Activated CD4-positive, alpha-beta T cell treated with anti-CD3 and anti-CD28 coated beads, Interleukin-2, amount 10 ng/mL, durations not matched to agents 7 days and 5 days (primary cell): ENCODE measurements at places on chromosomes 11 and 22.

DNA sequence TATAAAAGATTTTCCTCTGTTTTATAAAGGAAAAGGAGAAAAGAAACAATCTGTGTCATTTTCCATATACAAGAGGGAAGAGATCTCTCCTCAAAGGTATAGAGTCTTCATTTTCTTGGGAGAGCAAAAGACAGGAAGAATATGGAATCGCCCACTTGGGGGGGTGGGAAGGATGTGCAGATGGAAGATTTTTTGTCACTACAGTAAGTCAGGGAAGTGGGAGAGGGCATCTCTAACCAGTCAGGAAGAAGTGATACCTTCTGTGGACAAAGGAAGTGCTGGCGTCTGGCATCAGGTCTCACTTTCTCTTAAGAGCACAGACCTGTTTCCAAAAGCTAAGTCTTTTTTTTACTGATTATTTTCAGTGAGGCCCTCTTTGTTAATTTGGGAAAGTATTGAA is 1.4 kb downstream of the PRR14L start:
- H3K36me3 ChIP-seq, result peaks cover 21% of the 10 kb centered on the region

- peaks cover 25% of the 10 kb centered on the region for H3K4me1 ChIP-seq
- H3K4me3 ChIP-seq, result no peak overlapping the region
- DNase-seq, result no peak
- H3K27me3 ChIP-seq, result peaks cover 4% of the 10 kb centered on the region
- H3K27ac ChIP-seq, result no peak overlapping the region
These were observed 42.9 kb upstream of the PRR5 start for GRCh38 chr22:44659140-44659539.

- H3K36me3 ChIP-seq, result peaks cover 14% of the 10 kb centered on the region
- H3K27me3 ChIP-seq, result no peaks in the 10 kb centered on the region
- H3K4me1 ChIP-seq, result no peaks in the 10 kb centered on the region
- H3K27ac ChIP-seq, result no peak overlapping the region
- no peak for DNase-seq
These were observed 12.6 kb downstream of the SOX10 start for GRCh38 chr22:37971475-37972434.

- no peak overlapping the region for H3K4me3 ChIP-seq
- H3K27me3 ChIP-seq, result no peaks in the 10 kb centered on the region
- no peak overlapping the region for H3K27ac ChIP-seq
- peaks cover 10% of the 10 kb centered on the region for H3K4me1 ChIP-seq
- H3K36me3 ChIP-seq, result no peaks in the 10 kb centered on the region
These were observed 815 bp downstream of the TNNT3 start for GRCh38 chr11:1920128-1920908.

- H3K4me1 ChIP-seq, result peaks cover 24% of the 10 kb centered on the region
- H3K27me3 ChIP-seq, result no peaks in the 10 kb centered on the region
- peak overlapping the region; percentile 83 for H3K4me3 ChIP-seq
- peaks cover 10% of the 10 kb centered on the region for H3K36me3 ChIP-seq
- peak overlapping the region; percentile 97 for H3K27ac ChIP-seq
These were observed 889 bp upstream of the DMC1 start for GRCh38 chr22:38570779-38571364.

- H3K27ac ChIP-seq, result no peak overlapping the region
- peaks cover 1% of the 10 kb centered on the region for H3K27me3 ChIP-seq
- no peaks in the 10 kb centered on the region for H3K36me3 ChIP-seq
- no peak for DNase-seq
- no peak overlapping the region for H3K4me3 ChIP-seq
- no peaks in the 10 kb centered on the region for H3K4me1 ChIP-seq
These were observed 48.1 kb upstream of the EIF3D start for GRCh38 chr22:36577019-36577418.

GRCh38 chr11:129596351-129596750 is 219.3 kb upstream of the TMEM45B start:
- no peaks in the 10 kb centered on the region for H3K4me1 ChIP-seq
- no peak overlapping the region for H3K4me3 ChIP-seq
- no peak overlapping the region for H3K27ac ChIP-seq
- DNase-seq, result no peak
- peaks cover 8% of the 10 kb centered on the region for H3K27me3 ChIP-seq

DNA sequence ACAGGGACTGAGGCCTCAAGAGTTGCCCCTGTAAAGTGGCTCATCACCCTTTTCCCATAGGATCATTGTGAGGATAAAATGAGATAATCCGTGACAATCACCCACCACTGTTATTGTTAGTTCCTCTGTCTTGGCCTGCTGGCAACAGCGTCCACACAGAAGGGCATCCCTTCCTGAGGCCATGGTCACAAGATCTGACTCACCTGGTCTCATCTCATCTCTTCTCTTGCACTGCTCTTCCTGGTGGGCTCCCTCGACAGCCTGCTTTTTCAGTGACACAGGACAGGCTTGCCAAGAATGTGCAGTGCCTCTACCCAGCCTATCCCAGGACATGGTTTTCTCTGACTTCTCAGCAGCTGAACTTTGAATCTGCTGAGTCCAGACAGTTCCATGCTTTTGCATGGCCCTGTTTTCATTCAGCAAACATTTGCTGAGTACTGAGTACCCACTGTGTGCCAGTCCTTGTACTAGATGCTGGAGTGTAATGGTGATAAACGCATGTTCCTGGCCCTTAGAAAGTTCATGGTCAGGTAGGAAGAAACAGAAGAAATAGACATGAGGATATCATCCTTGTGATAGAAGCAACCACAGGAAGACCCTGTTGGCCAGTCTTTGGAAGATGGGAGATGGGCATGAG is 3.3 kb downstream of the STX3 start:
- no peak overlapping the region for H3K27ac ChIP-seq
- no peak overlapping the region for H3K4me3 ChIP-seq
- peaks cover 45% of the 10 kb centered on the region for H3K4me1 ChIP-seq
- DNase-seq, result no peak
- peaks cover 2% of the 10 kb centered on the region for H3K27me3 ChIP-seq
- H3K36me3 ChIP-seq, result peaks cover 30% of the 10 kb centered on the region

DNA sequence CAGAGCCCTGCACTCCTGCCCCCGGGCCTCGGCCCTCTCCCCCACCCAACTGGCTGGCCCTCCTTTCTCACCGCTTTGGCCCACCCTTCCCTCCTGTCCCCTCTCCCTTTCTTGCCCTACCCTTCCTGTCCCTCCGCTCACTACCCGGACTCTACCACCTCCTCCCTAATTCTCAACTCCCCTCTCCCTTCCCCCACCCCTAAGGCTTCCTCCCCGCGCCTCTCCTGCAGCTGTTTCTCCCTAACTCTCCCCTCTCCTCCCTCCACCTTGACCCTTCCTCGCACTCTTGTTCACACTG is 421 bp downstream of the SLC15A3 start:
- H3K4me3 ChIP-seq, result peak overlapping the region; percentile 74
- peaks cover 32% of the 10 kb centered on the region for H3K4me1 ChIP-seq
- peak overlapping the region; percentile 86 for H3K27ac ChIP-seq
- DNase-seq, result no peak

GRCh38 chr22:19967850-19968449 is 26.3 kb upstream of the TXNRD2 start:
- H3K36me3 ChIP-seq, result no peaks in the 10 kb centered on the region
- no peak overlapping the region for H3K4me3 ChIP-seq
- peaks cover 9% of the 10 kb centered on the region for H3K4me1 ChIP-seq
- H3K27ac ChIP-seq, result no peak overlapping the region

- peaks cover 10% of the 10 kb centered on the region for H3K36me3 ChIP-seq
- peaks cover 16% of the 10 kb centered on the region for H3K27me3 ChIP-seq
- H3K4me1 ChIP-seq, result peaks cover 44% of the 10 kb centered on the region
- no peak for DNase-seq
These were observed 1.7 kb upstream of the TMEM135 start for GRCh38 chr11:87035976-87036583.

DNA sequence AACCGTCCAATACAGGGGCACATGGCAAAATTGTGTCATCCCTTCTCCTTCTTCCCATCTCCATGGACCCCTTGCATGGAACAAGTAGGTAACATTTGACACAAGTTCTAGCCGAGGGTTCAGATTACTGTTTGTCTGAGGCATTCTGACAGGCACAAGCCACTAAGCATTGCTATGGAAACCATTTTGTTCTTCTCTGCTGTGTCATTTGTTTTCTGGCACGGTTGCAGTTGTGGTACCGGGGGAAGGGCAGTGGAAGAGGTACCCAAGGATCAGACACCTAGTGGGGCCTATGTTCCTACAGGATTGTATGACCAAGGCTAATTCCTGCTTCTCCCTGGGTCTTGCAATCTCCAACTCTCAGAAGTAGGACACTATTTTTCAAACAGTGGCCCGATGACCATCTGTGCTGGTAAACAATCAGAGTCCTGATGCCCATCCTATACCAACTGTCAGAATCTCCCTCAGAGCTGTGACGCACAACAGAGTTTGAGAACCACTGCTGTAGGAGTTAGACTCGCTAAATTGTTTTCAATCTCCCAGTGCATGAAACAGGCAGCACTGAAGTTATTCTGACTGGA is 69.3 kb downstream of the KCNC1 start:
- DNase-seq, result no peak
- H3K27ac ChIP-seq, result no peak overlapping the region
- H3K4me1 ChIP-seq, result no peaks in the 10 kb centered on the region

GRCh38 chr11:121348220-121348875 is 55.8 kb downstream of the SC5D start:
- H3K4me1 ChIP-seq, result no peaks in the 10 kb centered on the region
- H3K27ac ChIP-seq, result no peak overlapping the region
- H3K36me3 ChIP-seq, result no peaks in the 10 kb centered on the region
- DNase-seq, result no peak
- no peak overlapping the region for H3K4me3 ChIP-seq
- peaks cover 5% of the 10 kb centered on the region for H3K27me3 ChIP-seq

DNA sequence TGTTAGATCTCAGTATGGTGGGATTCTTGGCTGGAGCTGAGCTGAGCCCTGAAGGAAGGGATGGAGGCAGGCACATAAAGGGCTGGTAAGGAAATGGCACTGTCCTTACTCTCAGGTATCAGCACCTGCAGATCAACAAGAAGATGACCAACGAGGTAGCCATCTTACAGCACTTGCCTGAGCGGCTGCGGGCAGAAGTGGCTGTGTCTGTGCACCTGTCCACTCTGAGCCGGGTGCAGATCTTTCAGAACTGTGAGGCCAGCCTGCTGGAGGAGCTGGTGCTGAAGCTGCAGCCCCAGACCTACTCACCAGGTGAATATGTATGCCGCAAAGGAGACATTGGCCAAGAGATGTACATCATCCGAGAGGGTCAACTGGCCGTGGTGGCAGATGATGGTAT is 2.4 kb downstream of the CNGA4 start:
- H3K27ac ChIP-seq, result no peak overlapping the region
- H3K27me3 ChIP-seq, result peaks cover 7% of the 10 kb centered on the region
- DNase-seq, result no peak
- H3K36me3 ChIP-seq, result no peaks in the 10 kb centered on the region
- no peaks in the 10 kb centered on the region for H3K4me1 ChIP-seq

DNA sequence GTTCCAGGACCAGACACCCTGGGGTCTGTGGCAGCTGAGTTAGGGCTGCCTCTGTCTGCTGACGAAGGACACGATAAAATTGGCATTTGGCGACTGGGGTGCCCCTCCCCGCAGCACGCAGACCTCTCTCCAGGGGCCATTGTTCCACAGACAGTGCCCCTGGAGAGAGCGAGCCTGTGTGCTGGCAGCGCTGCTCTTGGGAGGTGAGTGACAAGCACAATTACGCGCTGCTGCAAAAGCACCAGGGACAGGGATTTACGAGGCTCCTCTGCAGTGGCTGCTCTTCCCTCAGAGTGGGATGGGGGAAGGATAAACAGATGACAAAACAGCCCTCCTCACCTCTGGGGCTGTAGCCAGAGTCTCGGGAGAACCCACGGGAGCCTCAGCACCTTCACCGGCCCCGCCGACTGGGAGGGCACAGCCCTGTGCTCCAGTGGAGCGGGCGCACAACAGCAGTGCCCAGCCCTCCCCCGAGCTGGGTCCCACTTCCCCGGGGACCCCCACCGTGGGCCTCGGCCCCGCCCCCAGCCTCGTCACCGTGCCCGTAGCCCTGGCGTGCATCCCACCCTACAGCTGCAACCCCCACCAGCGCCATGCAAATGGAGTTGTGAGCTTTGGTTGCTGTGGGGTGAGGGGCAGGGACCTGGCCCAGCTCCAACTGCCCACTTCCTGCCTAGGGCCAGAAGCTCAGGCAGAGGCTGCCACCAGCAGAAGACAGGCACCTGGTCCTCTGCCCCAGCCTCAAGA is 19.6 kb downstream of the CHID1 start:
- no peaks in the 10 kb centered on the region for H3K36me3 ChIP-seq
- no peaks in the 10 kb centered on the region for H3K27me3 ChIP-seq
- no peaks in the 10 kb centered on the region for H3K4me1 ChIP-seq

GRCh38 chr11:72119198-72119597 is 6.7 kb upstream of the ANAPC15 start:
- no peak overlapping the region for H3K27ac ChIP-seq
- no peak for DNase-seq
- no peaks in the 10 kb centered on the region for H3K27me3 ChIP-seq

GRCh38 chr11:100965346-100965745 is 164.3 kb downstream of the PGR start:
- no peak overlapping the region for H3K4me3 ChIP-seq
- H3K4me1 ChIP-seq, result no peaks in the 10 kb centered on the region
- no peaks in the 10 kb centered on the region for H3K27me3 ChIP-seq
- DNase-seq, result no peak

- H3K27ac ChIP-seq, result no peak overlapping the region
- H3K4me1 ChIP-seq, result peaks cover 11% of the 10 kb centered on the region
- peak; percentile 70 for DNase-seq
- H3K36me3 ChIP-seq, result no peaks in the 10 kb centered on the region
- H3K27me3 ChIP-seq, result peaks cover 41% of the 10 kb centered on the region
These were observed 3.1 kb downstream of the ASRGL1 start for GRCh38 chr11:62340269-62340901.

DNA sequence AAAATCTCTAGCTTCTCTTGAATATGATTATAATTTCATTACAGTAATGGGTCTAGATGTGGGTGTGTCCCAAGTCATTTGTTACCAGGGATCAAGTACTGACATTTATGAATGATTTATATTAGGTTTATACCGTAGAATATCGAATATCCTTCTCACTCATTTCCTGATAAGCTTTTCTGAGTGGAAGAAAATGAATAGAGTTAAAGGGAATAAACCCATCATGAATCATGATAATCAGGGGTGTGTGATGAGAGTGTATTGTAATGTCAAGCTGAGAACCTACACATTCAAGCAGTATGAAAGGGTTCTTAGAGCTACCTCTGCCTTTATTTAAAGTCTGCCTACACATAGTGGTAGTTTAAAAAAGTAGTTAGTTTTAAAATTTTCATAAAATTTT is 17.3 kb downstream of the MED17 start:
- no peak overlapping the region for H3K27ac ChIP-seq
- H3K4me3 ChIP-seq, result no peak overlapping the region
- H3K27me3 ChIP-seq, result no peaks in the 10 kb centered on the region
- H3K36me3 ChIP-seq, result peaks cover 57% of the 10 kb centered on the region
- no peak for DNase-seq

- no peaks in the 10 kb centered on the region for H3K27me3 ChIP-seq
- H3K4me3 ChIP-seq, result no peak overlapping the region
- H3K4me1 ChIP-seq, result no peaks in the 10 kb centered on the region
- peaks cover 7% of the 10 kb centered on the region for H3K36me3 ChIP-seq
- DNase-seq, result no peak
These were observed 35.7 kb upstream of the LRRC10B start for GRCh38 chr11:61472868-61473267.

- no peak for DNase-seq
- peaks cover 8% of the 10 kb centered on the region for H3K27me3 ChIP-seq
- no peaks in the 10 kb centered on the region for H3K36me3 ChIP-seq
- H3K4me1 ChIP-seq, result peaks cover 27% of the 10 kb centered on the region
- no peak overlapping the region for H3K27ac ChIP-seq
These were observed 11.2 kb downstream of the CRYBB1 start for GRCh38 chr22:26606611-26607010.

- no peaks in the 10 kb centered on the region for H3K4me1 ChIP-seq
- H3K27ac ChIP-seq, result no peak overlapping the region
- no peak overlapping the region for H3K4me3 ChIP-seq
- no peak for DNase-seq
- H3K27me3 ChIP-seq, result no peaks in the 10 kb centered on the region
These were observed 331.6 kb downstream of the CTTN start for GRCh38 chr11:70729949-70730348.
